ENCODE measurements at places on chromosomes 11 and 22.

DNA sequence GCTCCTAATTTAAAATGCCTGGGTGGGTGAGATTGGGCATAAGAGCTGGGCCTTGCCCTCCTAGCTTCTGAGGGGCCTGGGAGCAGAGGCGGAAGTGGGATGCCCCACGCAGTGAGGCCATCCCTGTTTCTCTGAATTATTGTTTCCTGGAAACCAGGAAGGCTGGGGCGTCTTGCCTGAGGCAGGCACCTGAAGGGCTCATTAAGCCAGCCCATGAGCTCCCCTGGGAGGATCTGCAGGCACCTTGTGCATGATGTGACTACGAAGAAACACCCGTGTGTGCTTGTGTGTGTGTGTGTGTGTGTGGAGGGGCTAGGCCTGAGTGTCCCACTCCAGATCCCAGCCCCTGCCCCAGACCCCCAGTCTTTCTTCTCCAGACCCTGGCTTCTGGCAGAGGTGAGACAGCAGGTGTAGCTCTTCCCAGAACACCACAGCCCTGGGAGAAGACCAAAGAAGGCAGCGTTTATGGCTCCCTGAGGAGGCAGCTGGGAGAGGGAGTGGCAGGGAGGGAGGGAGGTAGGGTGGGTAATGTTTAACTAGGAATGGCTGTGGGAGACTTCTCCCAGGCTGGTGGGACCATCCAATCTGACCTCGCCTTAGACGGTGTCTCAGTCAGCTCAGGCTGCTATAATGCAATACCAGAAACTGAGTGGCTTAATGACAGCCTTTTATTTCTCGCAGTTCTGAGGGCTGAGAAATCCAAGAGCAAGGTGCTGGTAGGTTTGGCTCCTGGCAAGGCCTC lies 2.1 kb upstream of the BATF2 start:
- no peak for DNase-seq

DNA sequence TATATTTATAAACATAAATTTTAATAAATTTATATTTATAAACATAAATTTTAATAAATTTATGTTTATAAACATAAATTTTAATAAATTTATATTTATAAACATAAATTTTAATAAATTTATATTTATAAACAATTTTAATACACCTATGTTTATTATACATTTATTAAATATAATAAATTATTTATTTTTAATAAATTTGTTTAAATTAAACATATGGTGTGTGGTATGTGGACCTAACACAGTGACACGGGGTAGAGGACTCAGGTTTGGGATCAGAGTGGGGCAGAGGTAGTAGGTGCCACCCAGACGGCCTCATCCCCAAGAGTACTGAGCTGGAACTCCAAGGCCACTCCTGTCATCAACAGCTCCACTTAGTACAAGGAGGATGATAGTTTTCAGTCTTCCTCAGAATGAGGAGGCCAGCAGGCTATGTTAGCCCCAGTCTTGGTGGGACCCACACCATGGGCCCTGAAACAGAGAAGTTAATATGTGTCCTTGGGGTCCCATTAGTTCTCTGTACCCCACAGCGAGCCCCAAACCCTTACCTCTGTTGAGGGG lies 46.7 kb upstream of the BID start:
- DNase-seq, result no peak

DNA sequence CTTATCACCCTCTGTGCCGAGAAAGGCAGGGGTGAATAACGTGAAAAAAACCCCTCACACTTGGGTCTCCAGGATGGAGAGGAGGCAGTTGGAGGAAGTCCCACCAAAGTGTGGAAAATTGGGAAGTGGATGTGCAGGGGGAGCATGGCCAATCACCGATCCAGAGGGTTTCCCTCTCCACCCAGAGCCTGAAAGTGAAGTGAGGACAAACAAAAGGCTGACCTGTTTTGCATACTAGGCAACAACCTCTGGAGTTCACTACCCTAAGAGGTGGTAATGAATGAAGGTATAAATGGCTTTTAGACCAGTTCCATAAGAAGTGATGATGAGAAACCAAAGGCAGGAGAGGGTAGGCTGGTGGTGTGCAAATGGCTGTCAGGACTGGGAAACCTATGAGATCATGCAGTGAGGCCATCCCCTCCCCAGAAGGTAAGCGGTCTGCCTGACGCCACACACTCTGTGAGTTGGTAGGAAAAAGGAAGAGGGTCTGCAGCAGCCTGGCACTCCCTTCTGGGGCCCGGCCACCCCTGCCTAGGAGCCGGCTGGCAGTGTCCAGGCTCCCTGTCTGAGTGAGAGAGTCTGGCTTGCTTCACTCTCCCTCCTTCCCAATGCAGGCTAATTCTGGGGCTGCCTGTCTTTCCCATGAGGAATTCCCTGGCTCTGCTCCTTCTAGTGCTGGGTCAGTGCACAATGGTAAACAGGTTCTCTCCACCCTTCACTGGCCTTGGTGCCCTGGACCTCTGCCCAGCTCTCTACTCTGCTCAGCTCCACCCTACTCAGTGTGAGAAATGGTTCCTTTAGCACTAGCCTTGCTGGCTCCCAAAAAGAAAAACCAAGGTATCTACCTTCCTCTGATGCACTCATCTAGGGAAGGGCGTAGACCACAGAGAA lies 15.6 kb downstream of the TBC1D10A start:
- DNase-seq, result no peak

GRCh38 chr11:15730995-15731385 lies 616.3 kb downstream of the INSC start:
- no peak for DNase-seq

DNA sequence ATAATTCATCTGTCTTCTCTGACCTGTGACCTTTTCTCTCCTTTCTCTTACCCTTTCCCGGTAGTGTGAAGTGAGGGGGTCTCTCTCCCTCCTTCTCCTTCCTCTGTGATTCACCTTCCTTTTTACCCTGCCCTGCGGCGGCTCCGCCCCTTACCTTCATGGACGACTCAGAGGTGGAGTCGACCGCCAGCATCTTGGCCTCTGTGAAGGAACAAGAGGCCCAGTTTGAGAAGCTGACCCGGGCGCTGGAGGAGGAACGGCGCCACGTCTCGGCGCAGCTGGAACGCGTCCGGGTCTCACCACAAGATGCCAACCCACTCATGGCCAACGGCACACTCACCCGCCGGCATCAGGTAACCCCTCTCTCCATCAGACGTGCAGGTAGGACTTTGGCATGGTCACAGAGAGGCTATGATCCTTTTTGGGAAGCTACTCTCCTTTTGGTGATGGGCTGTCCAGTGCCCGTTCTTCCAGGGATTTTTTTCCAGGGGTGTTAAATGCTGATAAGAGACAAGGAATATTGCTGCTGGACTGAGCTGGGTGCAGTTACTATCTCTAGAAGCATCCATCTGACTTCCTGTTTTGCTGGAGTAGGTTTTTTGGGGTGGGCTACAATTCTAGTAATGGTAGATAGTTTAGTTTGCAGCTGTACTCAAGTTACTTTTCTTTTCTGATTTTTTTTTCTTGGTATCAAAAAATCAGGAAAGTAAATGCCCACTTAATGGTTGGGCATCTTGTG lies 29.9 kb downstream of the CTNND1 start:
- DNase-seq, result no peak

- DNase-seq, result no peak
Observed at GRCh38 chr22:49894322-49895054, 23.8 kb downstream of the ALG12 start.

DNA sequence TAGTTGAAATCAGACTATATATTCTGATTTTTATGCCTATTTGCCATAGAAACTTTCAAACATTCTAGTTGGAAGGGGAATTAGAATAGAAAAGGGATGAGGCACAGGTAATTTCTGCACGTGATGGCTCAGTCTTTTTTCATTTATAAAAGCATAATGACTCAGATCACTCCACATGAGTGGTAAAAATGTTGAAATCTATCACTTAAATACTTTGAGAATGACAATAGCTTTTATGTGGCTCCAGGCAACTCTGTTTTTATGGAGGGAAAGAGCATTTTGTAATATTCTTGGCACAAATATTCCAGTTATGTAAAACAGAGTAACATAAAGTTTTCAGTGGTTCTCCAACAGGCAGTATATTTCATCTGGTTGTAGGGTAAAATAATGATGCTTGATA lies 5.9 kb upstream of the MMP3 start:
- DNase-seq, result no peak

GRCh38 chr11:112610996-112611750 lies 350.0 kb upstream of the NCAM1 start:
- DNase-seq, result no peak

GRCh38 chr22:35197886-35198285 lies 59.4 kb upstream of the HMGXB4 start:
- DNase-seq, result no peak

- DNase-seq, result no peak
Observed at GRCh38 chr11:10996678-10997077, 138.8 kb upstream of the ZBED5 start.

GRCh38 chr11:76567261-76567660 lies 103.3 kb downstream of the LRRC32 start:
- DNase-seq, result no peak

GRCh38 chr11:64124147-64124546 lies 41.8 kb downstream of the MACROD1 start:
- DNase-seq, result no peak

GRCh38 chr11:119181677-119182412 lies 3.4 kb upstream of the NHERF4 start:
- DNase-seq, result no peak

GRCh38 chr11:44758983-44759382 lies 32.2 kb downstream of the TSPAN18 start:
- no peak for DNase-seq

- DNase-seq, result no peak
Observed at GRCh38 chr11:75814363-75814676, 690 bp upstream of the UVRAG start.

DNA sequence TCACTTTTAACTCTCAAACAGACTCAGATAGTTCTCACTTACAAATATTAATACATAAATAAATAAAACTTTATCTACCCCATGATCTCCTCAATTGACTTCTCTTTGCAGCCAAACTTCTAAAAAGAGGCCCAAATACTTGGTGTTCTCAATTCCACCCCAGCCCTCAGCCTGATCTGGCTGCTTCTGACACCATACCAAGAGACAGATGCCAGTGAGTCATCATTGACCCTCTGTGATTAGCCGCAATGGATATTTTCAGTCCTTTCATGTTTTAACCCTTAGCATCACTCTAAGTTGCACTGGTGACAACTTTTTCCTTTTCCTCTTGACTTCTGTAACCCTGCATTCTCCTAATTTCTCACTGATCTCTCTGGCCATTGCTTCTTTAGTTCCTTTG lies 184.1 kb upstream of the ARHGAP20 start:
- no peak for DNase-seq

DNA sequence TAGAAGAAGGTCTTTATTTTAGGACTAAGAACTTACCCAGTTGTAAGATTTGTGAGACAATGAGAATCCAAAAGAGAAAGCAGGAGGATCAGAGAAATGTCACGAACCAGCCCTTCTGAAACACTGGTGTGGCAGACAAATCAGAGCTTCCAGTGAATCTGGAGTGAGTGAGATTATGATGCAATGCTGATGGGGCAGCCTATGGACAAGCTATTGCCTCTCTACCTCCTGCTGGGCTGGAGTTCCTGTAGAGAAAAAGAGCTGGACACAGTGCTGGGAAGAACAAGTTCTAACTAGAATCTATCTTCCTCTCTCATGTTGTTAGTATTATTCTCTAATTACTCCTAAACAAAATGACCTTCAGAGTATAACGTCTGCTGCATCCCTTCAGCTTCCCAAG lies 12.0 kb upstream of the ANO3 start:
- DNase-seq, result no peak
